Foreskin melanocyte (primary cell): ENCODE measurements at places on chromosomes 7 and 10.

- no peak for DNase-seq
These were observed 258.0 kb upstream of the SP4 start for GRCh38 chr7:21169667-21170580.

- no peak for DNase-seq
These were observed 32.6 kb downstream of the LRRC4 start for GRCh38 chr7:127998671-127999070.

DNA sequence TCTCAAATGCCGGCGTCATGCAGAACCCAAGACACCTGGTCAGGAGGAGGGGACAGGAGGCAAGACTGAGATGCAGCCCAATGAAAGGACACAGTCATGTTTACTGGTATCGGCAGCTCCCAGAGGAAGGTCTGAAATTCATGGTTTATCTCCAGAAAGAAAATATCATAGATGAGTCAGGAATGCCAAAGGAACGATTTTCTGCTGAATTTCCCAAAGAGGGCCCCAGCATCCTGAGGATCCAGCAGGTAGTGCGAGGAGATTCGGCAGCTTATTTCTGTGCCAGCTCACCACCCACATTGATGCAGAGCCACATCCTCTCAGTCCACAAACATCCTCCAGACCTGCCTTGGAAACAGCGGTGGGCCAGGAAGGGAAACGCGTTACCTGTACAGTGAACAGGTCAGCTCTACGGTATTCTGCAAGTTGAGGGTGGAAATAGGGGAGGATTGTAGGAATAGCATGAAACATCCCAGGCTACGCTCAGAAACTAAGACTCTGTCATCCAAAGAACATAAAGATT is 133.1 kb upstream of the PRSS1 start:
- DNase-seq = no peak

GRCh38 chr7:115127399-115128021 is 205.6 kb downstream of the MDFIC start:
- DNase-seq = no peak

GRCh38 chr10:24344279-24344678 is 135.3 kb downstream of the KIAA1217 start:
- no peak for DNase-seq

DNA sequence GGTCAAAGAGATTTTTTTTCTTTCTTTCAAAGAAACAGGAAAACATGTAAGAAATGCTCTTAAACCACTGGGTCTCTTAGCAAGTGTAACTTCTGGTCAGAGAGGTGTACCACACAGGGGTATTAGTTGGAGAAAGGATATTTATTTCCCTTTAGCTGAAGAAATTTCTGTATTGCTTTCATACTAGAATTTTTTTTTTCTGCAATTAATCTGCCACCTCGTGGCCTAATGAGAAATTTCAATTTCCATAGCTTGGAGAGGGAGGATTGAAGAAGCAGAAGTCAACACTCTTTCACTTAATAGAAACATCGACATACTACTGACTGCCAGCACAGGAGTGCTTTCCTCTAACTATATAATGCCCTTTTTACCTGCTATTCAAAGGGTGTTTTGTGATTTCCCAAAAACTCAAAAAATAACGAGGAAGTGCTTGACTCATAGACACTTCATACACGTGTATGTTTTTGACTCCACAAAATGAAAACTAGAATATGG is 177.6 kb upstream of the NAMPT start:
- DNase-seq = peak; percentile 46

DNA sequence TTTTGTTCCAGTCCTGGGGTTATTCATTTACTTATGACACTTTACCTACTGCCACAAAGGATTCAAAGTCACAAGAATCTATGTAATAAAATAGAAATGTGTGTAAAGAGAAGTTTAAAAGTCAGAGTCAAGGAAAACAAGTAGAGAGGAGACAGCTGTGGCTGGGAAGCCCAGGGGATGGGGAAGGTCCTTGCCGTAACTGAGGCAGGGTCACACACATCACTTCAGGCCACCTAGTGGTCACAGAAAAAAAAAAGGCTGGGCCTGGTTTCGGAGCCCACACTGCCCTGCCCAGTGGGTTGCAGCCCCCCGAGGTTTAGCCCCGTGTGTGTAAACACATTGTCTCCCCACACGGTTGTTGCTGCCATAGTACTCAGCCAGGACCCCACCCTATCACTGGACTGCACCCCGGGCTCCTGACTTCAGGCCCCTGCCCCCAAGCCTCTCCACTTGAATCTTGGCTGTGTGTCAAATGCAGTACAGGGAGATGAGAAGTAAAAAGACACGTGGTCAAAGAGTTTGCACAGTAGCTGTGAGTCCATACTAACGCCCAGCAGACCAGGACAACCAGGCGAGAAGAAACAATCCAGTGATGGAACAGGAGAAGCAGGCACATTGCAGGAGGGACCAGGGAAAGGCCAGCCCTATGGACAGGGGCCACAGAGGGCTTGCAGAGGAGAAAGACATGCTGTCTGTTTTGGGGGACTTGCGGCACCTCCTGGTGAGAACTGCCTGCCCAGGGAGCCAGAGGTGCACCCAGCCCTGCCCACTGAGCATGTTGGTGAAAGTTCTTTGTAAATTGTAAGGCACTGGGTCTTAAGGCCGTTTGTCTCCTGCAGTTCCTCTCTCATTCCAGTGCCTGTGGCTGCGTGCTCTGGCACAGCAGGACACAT is 91.4 kb upstream of the MACROH2A2 start:
- DNase-seq = no peak
